ENCODE measurements at places on chromosomes 12 and 14.

DNA sequence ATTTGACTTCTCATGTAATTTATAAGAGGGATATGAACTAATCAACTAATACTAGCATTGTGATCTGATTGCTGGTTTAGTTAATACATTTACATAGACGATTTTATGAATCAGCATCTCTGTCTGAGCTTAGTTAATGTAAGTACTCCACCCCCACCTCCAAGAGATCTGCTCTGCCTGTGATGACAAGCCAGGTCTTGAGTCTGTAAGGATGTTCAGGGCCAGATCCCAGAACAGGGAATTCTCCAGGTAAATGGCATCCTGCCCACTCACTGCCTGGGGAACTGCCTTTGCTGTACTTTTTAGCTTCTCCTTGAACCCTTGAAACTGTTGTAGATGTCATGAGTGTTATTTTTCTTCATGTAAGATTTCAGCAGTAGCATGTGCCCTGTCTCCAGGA lies 289.8 kb downstream of the RGS6 start:
- DNase-seq, result no peak

DNA sequence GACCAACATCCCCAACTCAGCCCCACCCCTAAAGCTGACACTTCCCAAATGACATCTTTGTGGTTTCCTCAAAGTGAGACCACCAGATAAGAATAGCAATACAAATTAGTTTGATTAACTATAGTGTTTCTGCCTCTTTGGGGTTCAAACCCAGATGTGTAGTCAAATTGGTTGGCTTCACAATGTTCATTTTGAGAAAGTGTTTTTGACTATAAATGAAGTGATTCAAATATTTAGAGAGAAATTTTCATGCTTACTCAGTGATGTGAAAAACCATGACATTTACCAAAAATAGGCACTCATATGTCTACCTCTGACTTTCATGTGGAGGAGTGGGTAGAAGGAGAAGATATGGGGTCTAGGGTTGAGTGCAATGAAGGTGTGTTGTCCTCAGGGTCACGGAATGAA lies 218.4 kb downstream of the BCAT1 start:
- DNase-seq, result no peak

GRCh38 chr12:46562625-46563225 lies 190.2 kb upstream of the SLC38A2 start:
- no peak for DNase-seq

- no peak for DNase-seq
Measured at GRCh38 chr14:61080591-61081010, 99.6 kb downstream of the SLC38A6 start.

- DNase-seq, result no peak
Measured at GRCh38 chr12:93819050-93819491, 141.9 kb downstream of the CRADD start.

DNA sequence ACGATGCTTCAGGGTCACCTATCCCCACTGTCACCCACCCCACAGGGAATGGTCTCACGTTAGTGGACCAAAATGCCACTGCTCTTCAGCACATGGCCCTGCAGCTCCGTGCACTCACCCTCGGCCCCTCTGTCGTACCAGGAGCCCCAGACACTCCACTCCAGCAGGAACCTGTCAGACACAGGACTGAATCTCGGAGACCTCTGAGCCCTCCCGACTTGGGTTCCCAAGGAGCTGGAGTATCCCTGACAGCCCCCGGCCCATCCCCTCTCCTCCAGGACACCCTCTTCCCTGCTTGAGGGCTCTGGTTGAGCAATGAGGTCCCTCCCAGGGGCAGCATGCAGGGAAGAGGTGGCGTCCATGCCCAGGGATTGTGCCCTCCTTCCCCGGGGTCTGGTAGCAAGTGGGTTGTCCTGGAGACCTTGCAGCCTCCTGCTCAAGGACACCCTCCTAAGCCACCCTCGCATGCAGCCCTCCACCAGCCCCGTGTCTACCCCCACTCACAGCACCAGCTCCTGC lies 20.4 kb upstream of the LRTM2 start:
- no peak for DNase-seq

GRCh38 chr12:132181570-132182200 lies 37.4 kb downstream of the NOC4L start:
- DNase-seq, result no peak

GRCh38 chr12:71584356-71584755 lies 79.3 kb downstream of the ZFC3H1 start:
- DNase-seq, result no peak

GRCh38 chr12:124814741-124815613 lies 48.7 kb downstream of the SCARB1 start:
- DNase-seq, result no peak

GRCh38 chr14:32737621-32738020 lies 201.1 kb upstream of the NPAS3 start:
- no peak for DNase-seq

GRCh38 chr12:70960484-70960883 lies 39.9 kb upstream of the PTPRR start:
- no peak for DNase-seq

- no peak for DNase-seq
Measured at GRCh38 chr14:86221755-86222154, 691.8 kb downstream of the FLRT2 start.

DNA sequence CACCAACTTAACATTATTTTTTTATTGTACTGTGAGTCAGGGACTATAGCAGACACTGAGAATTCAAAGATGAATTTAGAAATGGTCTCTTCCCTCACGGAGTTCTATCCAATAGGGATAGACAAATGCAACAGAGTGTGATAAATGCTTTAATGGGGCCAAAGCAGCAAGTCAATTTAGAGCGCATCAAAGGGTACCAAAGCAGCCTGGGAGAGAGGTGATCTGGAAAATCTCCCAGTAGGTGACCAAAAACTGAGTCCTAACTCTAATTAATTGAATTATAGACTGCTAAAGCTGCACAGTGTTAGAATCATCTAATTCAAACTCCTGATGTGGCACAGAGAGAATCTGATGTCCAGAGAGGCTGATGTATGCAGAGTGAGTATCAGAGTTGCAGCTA lies 2.6 kb downstream of the LIN7A start:
- no peak for DNase-seq

GRCh38 chr14:101383737-101384338 lies 177.5 kb upstream of the DIO3 start:
- DNase-seq, result no peak

DNA sequence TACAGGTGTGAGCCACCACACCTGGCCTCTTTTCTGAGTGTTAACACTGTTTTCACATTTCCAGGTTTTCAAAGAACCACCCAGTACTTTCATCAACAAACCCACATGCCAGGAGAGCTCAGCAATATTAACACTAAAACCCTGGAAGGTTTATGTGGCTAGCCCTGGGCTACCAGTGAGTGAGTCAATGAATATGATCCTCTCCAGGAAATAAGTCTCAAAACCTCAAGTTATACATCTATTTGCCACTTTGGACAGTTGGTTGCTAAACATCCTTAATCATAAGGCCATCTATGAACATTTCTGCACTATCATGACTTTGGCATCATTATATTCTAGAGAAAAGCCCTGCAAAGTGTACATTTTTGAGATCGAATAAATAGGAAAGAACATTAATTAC lies 6.3 kb upstream of the CDKL1 start:
- DNase-seq, result no peak

DNA sequence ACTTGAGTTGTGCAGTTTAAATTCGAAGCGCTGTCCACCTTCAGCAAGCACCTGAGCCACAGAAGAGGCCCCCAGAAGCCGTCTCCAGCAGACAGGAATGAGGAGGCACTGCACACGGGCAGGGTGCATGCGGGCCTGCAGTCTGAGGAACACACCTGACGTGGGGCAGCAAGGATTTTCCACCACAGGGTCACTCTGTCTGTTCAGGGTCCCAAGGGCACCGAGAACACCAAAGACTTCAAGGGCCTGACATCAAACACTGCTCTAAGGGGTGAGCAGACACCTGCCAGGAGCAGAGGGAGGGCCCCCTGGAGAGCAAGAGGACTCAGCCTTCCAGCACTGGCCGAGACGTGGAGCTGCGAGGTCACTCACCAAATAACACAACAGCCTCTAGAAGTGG lies 99.7 kb upstream of the C14orf180 start:
- DNase-seq, result no peak

GRCh38 chr12:5872745-5873144 lies 72.3 kb downstream of the ANO2 start:
- DNase-seq, result no peak

- DNase-seq, result no peak
Measured at GRCh38 chr12:106732890-106733289, 41.6 kb upstream of the RIC8B start.

GRCh38 chr14:70716958-70717357 lies 75.2 kb downstream of the TTC9 start:
- no peak for DNase-seq

- no peak for DNase-seq
Measured at GRCh38 chr12:68537571-68537970, 73.1 kb upstream of the RAP1B start.

DNA sequence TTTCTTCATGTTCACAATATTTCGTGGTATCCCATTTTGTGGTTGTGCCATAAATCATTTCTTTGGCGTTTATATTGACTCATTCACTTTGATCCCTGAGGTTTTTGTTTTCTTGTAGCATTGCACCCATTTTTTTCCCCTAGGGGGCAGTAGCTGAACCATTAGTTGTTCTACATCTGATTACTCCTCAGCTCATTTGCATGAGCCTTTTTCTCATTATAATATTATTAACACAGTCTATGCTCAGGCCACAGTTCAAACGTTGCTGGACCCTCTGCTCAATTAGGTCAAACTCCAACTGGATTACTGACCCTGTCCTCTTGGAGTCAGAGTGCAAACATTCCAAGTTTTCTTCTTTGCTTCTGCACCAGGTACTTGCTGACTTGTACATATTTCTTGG lies 475.4 kb upstream of the SEL1L start:
- no peak for DNase-seq

DNA sequence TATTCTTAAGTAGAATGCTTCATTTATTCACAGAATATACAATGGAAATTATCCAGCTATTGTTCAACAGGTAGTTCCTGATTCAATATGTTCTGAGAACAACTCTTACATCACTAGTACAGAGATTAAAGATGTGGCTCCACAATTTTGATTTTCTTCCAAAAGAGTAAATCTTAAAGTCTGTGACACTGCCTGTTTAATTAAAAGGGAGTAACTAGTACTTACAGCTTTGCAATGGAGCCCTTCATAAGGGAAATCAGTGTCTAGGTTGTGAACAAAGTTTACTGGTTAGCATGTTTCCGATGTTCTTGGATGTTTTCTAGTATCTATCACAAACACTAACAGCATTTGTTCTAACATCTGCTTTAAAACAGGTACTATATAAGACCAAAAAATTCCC lies 30.8 kb downstream of the MIA2 start:
- no peak for DNase-seq

- DNase-seq, result no peak
Measured at GRCh38 chr12:80830533-80831088, 107.1 kb downstream of the LIN7A start.
